ENCODE measurements at places on chromosomes 3 and 15. TPM values are rescaled to one million over a fixed set of nuclear protein-coding genes. Genes with fewer than 3 reads are reported as not detected.

Gene FILIP1L
- 0.50 TPM for total RNA-seq

Gene SLC51A
- total RNA-seq: not detected

Gene SCN11A
- 0.21 TPM for total RNA-seq

Gene HYAL2
- total RNA-seq: 5.1 TPM

Gene IQCF5
- not detected for total RNA-seq

Gene PTX3
- 0.19 TPM for total RNA-seq

Gene NEK4
- 3.1 TPM for total RNA-seq

Gene FOXL2NB
- not detected for total RNA-seq

Gene KNG1
- not detected for total RNA-seq

Gene DAG1
- total RNA-seq: 12.3 TPM

GRCh38 chr3:185270262-185270955 is 16.6 kb upstream of the EHHADH start:
- ATAC-seq: peak; percentile 42

- ATAC-seq: peak; percentile 84
Measured at GRCh38 chr3:30688776-30689641, 82.6 kb downstream of the TGFBR2 start.

- no peak for ATAC-seq
Measured at GRCh38 chr3:32734756-32735155, 49.8 kb downstream of the CNOT10 start.

- no peak for ATAC-seq
Measured at GRCh38 chr15:81419332-81419943, 45.4 kb upstream of the TMC3 start.

GRCh38 chr15:42490291-42490670 is 660 bp downstream of the ZNF106 start:
- ATAC-seq: no peak

DNA sequence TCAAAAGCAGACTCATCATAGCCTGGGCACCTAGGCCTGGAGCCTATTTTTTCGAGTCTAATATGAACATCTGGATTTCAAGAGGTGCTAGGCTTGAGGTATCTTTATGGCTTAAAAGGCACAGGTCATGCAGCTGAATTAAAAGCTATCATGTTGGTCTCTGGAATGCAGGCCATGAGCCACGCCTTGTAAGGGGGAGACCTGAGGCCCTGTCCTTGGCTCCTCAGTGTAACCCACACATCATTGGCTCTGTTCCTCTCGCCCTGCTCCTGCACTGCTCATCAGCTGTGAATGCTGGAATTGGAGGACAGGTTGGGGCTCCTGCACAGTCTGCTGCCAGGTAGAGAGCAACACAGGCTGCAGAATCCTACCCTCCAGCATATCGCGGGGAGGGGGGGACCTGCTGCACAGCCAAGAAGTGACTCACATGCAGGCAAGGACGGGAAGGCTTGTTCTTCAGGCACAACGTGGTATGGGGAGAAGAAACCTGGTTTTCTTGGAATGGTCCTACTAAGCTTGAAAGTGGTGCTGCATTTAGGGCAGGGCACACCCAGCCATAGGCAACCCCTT is 146.0 kb downstream of the CHST2 start:
- ATAC-seq: no peak

DNA sequence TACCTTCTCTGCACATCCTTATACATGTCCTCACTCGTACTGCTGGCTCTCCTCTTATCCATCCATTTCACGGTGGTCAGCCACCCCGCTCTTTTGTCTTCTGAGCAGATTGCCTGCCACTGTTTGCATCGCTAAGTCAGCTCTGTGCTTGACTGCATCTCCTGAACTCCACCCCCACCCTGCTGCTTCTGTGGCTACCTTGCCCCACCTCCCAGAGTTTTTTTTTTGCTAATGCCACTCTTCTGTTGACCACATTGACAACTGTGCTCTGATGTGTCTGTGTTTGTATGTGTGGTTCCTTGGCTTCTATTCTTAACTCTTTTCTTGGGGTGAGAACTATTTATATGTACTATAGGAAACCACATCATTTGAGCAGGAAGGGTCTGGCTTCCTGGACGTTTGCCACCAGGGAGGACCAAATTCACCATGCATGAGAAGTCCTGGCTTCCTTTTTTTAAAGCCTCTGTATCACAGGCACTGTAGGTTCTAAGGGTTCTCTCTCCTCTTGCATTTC is 12.8 kb upstream of the MTMR10 start:
- peak; percentile 31 for ATAC-seq

GRCh38 chr3:41247055-41248004 is 48.0 kb downstream of the CTNNB1 start:
- ATAC-seq: no peak

DNA sequence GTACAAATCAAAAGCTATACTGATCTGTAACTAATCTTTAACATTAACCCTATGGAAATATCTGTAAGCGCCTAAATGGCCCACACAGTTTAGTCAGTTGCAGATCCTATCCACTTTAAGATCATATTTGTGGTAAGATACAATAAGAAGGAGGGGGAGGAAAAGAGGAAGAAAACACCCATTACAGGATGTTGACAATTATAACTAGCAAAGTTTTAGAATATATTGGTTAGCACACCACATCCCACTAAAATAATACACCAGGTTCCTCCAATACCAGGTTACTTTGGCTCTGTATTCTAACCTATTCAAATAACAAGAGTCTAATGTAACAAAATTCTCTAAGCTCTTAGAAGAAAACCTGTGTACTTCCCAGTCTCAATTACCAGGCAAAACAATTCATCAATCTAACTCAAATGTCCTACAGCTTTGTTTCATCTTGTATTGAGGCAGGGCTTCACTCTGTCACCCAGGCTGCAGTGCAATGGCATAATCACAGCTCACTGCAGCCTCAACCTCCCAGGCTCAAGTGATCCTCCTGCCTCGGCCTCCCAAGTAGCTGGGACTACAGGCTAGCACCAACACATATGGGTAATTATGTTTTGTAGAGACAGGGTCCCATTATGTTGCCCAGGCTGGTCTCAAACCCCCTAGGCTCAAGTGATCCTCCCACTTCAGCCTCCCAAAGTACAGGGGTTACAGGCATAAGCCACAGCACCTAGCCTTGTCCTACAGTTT is 4.2 kb downstream of the SLC4A7 start:
- no peak for ATAC-seq

GRCh38 chr15:79673416-79674123 is 223.2 kb downstream of the MTHFS start:
- ATAC-seq: peak; percentile 88

DNA sequence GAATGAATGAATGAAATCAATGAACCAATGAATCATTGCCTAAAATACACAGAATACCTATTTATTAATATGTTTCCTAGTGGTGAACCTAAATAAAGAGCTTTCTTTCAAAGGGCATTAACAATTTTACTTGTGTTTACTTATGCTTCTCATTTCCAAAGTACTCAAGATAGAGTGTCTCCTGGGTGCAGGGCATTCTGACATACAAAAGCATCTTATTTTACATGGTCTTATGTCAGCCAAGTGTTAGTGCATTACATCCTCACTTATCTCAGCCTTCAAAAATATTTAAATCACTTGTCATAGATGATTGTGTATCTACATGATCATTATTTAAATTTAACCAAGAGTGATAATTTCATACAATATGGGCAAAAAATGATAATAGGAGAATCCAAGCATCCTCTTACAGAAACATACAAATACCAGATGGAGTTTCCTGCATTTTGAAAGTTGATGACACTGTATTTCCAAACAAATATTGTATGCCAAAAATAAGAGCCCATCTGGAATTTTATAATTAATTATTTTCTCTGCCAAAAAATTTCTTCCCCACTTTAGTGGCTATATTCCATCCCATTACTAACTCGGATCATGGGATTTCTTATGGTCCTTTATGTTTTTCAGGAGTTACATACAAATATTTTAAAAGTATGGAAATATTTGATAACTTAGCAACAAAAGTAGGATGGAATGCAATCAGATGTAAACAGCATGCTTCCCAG is 279.0 kb downstream of the RBMS3 start:
- no peak for ATAC-seq

- no peak for ATAC-seq
Measured at GRCh38 chr15:70014860-70015490, 82.7 kb downstream of the TLE3 start.

DNA sequence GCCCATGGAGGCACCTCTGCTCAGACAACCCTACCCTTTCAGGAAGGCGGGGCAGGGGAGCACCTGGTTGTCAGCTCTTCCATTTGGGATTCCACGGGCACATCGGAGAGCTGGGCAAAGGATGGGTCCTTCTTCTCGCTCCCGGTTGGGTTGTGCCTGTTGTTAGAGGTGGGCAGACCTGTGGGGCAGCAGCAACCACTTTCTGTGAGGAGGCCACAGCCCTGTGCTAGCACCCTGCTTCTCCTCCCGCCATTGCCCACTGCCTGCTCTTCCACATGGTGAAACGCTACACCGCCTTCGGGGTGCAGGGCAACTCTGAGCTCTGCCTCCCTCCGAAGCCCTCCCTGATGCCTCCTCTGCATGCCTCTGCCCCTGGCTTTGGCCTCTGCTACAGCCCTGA is 7.0 kb upstream of the HHATL start:
- ATAC-seq: no peak

GRCh38 chr15:66919421-66919820 is 146.0 kb upstream of the SMAD3 start:
- ATAC-seq: no peak

GRCh38 chr3:186225603-186226002 is 116.7 kb upstream of the ETV5 start:
- ATAC-seq: no peak

GRCh38 chr15:69508659-69509058 is 56.0 kb downstream of the RPLP1 start:
- peak; percentile 23 for ATAC-seq

GRCh38 chr3:48548729-48549705 is 7.6 kb downstream of the PFKFB4 start:
- ATAC-seq: peak; percentile 89

GRCh38 chr3:171865191-171865865 is 22.2 kb downstream of the TMEM212 start:
- no peak for ATAC-seq

- no peak for ATAC-seq
Measured at GRCh38 chr3:42871592-42872196, 4.0 kb downstream of the CYP8B1 start.

DNA sequence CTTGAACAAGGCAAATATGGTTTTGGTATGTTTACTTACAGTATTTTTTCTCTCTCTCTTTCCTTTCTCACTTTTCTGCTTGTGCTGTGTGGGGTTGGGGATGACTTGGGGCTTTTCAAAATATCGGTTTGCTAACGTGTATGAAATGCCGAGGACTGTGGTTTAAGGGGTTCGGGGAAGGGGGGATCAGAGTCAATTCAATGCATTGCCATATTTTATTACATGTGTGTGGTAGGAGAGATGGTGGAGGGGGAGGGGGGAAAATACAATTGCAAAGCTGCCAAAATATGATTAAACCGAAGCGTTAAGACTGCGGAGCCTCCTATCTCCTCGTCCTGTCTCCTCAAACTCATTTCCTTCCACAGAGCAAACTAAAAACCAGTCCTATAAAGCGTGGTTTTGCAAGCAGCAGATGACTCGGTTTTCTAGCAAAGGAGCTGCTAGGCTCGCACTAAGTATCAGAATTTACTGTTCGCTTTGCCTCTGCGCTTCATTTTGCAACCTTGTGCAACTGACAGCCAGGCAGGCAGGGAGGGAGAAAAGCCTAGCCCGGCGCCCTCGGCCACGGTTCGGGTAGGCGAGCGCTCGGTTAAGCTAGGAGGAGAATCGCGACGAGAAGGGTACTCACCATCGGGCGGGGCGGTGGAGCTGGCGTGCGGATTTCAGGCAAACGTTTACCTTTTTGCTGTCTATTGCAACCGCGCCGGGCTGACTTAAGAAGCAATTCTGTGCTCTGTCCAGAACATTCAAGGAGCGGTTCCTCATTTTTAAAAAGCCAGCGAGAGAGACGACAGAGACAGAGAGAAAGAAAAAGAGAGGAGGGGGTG is 4.0 kb upstream of the NR2F2 start:
- ATAC-seq: no peak

GRCh38 chr3:16255326-16255725 is 9.4 kb downstream of the DPH3 start:
- peak; percentile 60 for ATAC-seq
